ENCODE measurements at places on chromosomes 2 and 18.

GRCh38 chr2:101675512-101675911, 22.0 kb upstream of the MAP4K4 start:
- DNase-seq: no peak

DNA sequence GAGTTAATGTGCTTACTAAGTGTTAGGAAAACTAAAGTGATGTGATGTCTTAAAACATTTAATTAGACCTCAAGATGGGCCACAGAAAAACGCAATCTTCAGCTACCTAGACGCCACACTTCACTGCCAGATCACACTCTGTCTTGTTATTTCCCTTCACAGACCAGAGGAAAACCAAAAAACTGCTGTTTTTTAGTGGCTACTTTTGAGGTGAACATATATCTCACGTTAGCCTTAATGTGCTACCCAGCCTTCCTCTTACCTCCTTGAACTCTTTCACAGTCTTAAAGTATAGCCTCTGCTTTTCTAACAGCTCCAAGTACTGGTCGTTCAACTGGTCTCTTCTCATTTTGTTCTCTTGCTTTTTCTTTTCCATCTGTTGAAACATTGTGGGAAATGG, 83.1 kb downstream of the CCDC93 start:
- DNase-seq: no peak

GRCh38 chr2:140154271-140154670, 1374.1 kb upstream of the NXPH2 start:
- no peak for DNase-seq

DNA sequence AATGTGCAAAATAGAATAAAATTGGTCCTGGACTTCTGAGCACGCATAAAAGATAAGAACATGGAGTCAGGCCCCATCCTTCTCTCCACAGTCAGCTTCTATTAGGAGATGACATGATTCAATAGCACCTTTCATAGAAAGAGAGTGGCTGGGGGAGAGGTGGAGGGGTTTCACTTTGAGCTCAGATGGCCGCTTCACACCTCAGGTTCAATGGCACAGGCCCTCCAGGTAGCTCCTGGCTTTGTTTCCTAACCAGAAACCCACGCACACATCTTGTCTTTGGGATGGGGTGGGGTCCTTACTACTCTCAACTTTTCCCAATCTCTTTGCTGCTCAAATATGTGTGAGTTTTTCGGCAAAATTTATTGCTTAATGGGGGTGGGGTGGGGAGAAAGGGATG, 332.3 kb downstream of the CLIP4 start:
- DNase-seq: no peak

DNA sequence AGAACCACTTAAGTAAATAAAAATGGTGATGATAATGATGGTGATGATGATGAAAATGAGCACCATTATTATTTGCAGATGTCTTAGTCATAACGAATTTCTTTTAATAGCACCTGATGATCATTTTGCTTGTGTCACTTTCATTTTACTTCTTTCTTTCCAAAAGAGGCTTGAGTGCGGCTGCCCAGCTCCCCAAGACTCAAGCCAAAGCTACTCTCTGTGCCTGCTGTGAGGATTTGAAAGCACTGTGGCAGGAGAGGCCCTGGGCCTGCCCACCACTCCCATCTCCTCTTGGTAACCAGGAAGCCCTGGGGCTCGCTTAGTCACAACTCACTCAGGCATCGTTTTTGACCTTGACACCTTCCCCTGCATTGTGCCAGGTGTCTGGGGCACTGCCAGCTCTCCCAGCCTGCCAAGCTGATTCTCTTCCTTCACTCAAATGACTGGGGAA, 41.2 kb downstream of the RPL37A start:
- DNase-seq: no peak

DNA sequence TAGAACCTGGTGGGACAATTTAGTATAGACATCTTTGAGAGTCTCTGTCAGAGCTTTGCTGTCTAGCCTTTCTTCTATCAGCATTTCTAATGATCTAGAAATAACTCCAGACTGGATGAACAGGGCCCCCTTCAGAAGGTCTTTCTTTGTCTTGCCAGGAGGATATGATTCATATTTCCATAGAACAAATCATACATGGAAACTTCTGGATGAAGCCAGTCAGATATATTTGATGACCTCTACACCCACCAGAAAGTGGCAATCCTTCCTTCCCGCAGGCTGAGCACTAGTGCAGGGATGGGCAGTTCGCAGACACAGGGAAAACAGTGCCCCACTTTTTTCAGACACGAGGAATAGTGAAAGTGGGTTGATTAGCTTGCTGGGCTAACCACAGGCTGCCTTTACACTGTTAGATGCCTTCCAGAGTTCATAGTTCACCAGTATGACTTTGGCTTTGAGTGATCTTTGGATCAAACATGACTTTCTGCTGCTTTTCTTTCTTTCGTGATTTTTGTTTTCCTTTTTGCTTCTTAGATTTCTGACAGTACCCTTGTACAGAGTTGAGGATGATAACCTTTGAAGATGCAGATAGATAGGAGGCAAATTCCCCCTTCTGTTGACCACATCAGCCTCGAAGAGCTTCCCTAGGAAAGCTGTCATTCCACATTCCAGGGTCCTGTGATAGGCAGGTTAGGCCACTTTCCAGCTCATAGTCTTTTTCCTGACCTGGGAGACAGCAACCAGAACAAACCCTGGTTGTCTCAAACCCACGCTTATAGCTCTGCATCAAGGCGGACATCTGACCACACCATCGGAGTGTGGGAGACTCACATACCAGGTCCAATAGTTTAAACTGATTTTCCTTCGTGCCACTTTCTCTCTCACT, 237.0 kb downstream of the ZNF407 start:
- DNase-seq: no peak

- no peak for DNase-seq
These were observed 47.2 kb upstream of the DTNB start for GRCh38 chr2:25720575-25720974.

DNA sequence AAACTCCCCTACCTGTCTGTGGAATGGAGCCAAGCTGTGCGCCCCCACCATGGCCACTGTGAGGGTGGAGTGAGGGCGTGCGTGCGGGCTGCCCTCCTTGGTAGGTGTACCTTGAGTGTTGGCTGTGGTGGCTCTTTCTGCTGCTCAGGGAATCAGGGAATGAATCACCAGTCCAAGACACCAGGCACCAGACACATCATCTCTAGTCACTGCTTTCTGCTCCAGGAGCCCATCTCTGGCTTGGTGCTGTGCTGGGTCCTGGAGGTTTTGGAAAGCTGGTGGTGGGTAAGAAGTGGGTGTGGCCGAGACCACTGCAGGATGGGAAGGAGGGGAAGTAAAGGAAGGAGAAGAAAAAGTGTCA, 209.9 kb downstream of the SEPTIN10 start:
- no peak for DNase-seq

- no peak for DNase-seq
These were observed 124.2 kb upstream of the CXCR4 start for GRCh38 chr2:136242100-136242499.

DNA sequence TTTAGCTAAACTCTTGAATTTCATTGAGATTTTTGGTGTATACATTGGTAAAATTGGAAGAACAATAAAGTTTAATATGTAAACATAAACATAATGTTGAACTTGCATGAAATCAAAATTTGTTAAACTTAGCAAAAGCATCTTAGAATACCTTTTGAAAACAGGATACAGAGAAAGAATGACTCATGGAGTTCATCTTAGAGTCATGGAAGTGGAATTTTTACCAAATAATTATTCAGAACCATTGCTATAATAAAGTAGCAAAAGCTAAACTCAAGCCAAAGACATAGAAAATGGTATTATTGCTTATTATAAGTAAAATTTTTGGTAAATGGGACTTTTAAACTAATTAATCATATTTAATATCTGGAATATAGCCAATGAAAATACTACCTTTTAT, 841.6 kb upstream of the SLC39A10 start:
- DNase-seq: no peak

GRCh38 chr2:159783556-159783955, 14.5 kb downstream of the CD302 start:
- no peak for DNase-seq

DNA sequence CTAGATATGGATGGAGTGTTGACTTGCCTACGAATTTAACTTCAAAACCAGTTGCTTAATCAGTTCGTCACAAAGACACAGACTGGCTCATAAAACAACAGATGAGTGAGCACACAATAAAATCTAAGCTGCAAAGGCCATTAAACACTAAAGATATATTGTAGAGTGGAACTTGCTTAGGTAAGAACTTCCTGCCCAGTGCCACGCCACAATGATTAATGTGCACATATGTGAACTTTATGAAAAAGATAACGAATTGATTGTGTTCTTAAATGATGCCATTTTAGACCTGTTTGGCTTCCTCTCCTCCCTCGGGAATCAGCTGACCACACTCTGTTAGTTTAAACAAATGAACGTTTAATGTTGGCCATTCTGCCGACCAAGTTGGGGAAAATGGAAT, 2031.3 kb upstream of the CELF4 start:
- DNase-seq: no peak

- DNase-seq: no peak
These were observed 36.2 kb upstream of the IGFBP2 start for GRCh38 chr2:216596980-216597509.

GRCh38 chr2:176085861-176086771, 2.4 kb upstream of the EVX2 start:
- DNase-seq: no peak

- no peak for DNase-seq
These were observed 25.8 kb downstream of the PLEKHA3 start for GRCh38 chr2:178506101-178506500.

DNA sequence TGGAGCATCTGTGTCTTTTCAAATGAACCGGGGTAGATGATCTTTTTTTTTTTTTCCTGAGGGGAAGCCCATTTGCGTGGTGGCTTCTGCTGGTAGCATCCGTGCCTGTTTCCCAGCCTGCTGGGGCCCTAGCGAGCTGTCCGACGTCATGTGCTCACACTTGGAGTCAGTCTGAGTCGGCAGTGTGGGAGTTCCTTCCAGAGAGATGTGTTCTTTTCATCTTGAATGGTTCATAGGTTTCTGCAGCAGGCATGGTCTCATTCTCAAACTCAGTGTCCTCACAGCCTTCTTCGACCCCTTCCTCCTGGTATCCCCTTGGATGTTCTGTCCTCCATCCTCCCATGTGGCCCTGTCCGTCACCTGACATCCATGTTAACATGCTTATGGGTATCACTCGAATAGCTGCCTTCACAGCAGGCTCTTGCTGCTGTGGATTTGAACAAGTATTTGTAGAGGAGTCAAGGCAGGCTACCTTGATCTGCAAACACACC, 51.0 kb downstream of the LDLRAD4 start:
- no peak for DNase-seq

GRCh38 chr18:80135136-80135535, 26.1 kb downstream of the ADNP2 start:
- no peak for DNase-seq

DNA sequence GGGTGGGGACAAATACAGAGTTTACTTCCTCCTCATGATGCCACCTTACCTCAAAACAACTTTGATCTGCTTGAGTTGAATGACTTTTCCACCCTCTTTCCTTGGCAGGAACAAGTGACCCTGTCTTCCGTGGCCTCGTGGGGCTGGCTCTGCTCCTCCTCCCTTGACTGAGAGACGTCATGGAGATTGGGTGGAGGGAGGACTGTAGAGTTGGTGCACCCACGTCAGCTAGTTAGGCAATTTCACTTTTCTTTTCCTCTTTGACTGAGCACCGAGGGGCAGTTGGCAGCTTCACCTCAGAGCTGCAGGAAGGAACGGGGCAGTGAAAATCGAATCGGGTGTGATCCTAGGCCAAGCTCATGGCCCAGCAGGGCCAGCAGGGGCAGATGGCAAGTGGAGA, at the start of gene SP140:
SP140 (plus strand) TSS at position 251 of the 400 bp plus-strand sequence; CDS start at position 360, 109 bp downstream.
- peak; percentile 38 for DNase-seq

GRCh38 chr2:174839662-174840061, 75.4 kb upstream of the CHRNA1 start:
- no peak for DNase-seq

DNA sequence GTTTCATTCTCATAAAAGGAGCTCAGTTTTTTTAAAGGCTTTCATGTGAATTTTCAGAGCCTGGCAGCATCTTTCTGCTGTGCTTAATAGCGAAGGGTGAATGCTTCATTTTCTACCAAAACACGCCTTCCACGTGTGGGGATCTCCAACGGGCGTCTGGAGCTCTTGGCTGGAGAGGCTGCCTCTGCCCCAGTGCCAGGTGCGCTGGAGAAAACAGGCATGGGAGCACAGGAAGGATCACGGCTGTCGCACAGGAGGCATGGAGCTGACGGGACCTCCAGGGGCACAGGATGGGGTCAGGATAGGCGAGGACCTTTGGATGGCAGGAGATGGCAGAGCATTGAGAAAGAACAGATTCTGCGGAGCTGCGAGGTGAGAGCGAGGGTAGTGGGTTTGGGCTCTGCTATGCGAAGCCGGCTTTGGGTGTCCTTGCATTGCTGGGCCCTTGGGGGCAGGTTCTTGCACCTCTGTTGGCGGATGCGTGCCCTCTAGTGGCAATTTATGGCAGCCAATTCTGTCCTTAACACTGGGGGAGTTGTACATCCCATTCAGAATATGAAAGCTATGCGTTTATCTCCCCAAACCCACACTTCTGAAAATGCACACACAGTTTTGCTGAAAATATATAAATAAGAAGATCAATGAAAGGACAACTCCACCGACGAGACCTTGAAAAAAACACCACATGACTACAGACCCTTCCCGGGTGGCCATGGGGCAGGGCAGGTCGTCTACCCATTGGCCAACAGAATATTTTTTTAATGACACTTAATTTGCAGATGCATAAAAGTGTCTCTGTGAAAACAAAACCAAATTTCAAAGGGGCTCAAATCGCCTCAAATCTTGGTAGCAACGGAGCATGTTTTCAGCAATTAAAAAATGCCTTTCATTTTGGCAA, 90.4 kb upstream of the SLC35G4 start:
- DNase-seq: peak; percentile 40

DNA sequence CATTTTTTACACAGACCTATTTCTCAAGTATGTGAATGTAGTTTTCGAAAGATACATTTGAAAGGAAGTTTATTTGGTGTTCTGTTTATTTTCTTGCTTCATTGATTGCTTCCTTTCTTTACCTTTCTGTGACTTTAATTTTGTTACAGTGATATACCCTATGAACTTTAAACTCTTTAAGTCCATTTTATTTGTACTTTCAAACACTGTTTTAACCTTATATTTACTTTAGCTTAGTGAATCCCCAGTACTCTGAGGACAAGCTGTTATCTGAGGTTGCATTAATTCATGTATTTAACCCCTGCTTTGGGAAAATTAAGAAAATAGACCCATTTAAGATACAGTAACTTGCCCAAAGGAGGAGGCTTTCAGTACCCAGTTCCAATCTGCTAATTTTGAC, 93.5 kb downstream of the SCN3A start:
- DNase-seq: no peak
